ENCODE measurements at places on chromosomes 11 and 22. TPM values are rescaled to one million over a fixed set of nuclear protein-coding genes. Genes with fewer than 3 reads are reported as not detected.

SLC16A8 gene
- total RNA-seq = 0.75 TPM

DNA sequence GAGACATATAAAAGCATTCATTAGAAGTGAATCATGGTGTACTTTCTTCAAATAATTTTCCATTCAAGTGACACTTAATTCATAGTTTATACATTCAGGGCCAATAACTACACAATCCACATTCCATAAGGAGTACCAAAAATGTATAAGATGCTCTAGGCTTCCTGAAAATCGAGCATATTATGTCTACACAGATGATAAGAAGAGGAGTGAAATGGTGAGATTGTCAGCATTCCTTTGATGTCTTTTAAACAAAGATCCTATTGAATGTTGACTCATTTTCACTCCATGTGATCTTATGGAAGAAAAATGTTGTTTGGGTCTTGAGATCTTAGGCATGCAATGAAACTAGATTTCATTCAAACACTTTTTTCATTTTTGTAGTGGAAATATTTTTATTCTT is 843.2 kb downstream of the KCNA4 start:
- no peak for DNase-seq

DNA sequence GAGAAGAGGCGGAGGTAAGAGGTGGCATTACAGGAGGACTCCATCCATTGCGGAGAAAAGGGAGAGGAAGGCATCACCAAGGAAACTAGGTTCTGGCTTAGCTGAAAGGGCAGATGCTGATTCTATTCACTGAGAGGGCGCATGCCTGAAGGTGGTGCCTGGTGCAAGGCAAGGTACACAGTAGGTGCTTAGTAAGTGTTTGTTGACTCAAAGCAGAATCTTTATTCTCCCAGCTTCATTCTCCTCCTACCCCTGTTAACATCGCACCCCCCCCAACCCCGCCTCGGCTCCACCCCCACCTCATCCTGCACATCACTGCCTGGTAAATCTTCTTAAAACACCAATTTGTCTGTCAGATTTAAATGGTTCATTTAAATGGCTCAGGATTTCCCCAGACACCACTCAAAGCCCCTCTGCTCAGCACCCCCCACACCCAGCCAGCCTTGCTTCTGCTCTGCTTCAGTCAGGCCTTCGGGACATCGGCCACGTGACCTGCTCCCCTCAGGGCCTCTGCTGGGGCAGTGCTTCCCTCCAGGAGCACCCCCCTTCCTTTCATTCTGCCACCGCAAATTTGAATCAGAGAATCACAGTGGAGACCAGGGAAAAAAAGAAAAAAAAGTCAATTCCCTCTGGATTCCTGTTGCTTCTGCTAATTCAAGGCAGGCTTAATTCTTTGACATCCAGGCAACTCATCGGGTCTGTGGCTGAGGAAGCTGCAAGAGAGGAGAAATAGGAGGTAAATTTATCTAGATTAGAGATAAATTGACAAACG is 17.8 kb upstream of the RCN1 start:
- no peak for DNase-seq

DNA sequence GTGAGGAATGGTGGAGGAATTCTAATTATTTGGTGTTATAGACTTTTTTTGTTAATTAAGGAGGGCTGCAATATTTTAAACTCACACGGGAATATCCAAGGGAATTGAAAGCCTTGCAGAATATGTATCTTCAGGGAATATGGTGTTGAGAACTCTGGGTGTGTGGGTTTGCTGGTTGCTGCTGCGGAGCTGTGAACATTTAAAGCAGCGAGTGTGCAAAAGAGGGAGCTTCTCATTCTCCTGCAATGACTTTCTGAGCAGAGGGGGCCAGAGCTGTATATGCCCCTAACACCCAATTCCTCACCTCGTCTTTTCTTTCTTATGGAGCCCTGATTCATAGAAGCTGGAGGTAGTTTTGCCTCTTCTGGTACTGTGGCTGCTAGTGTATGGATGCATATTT is 217.7 kb downstream of the HIPK3 start:
- no peak for DNase-seq

GRCh38 chr11:114553642-114554041 is 6.0 kb downstream of the NXPE1 start:
- DNase-seq = no peak

KRTAP5-11 gene
- not detected for total RNA-seq

GRCh38 chr22:29310065-29310862 is 3.8 kb downstream of the GAS2L1 start:
- no peak for DNase-seq

- DNase-seq = no peak
These were observed 424 bp upstream of the ADORA2A start for GRCh38 chr22:24426851-24427499.

DNA sequence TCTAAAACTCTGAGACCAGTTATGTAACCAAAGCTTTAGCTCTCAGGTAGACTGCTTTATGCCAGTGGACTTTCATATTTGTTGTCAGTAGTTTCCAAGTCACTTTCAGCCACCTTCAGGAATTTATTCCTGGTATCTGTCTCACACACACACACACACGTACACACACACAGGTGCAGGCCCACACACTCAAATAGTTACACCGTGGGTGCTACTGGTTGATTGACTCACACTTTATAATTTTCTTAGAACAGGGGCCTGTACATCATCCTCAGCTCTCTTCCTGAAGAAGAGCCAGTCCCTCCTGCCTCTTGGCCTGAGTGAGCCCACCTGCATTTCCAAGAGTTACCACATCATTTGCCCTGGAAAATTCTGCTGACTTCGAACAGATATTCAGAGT is 555.2 kb downstream of the SOX6 start:
- DNase-seq = no peak

DNA sequence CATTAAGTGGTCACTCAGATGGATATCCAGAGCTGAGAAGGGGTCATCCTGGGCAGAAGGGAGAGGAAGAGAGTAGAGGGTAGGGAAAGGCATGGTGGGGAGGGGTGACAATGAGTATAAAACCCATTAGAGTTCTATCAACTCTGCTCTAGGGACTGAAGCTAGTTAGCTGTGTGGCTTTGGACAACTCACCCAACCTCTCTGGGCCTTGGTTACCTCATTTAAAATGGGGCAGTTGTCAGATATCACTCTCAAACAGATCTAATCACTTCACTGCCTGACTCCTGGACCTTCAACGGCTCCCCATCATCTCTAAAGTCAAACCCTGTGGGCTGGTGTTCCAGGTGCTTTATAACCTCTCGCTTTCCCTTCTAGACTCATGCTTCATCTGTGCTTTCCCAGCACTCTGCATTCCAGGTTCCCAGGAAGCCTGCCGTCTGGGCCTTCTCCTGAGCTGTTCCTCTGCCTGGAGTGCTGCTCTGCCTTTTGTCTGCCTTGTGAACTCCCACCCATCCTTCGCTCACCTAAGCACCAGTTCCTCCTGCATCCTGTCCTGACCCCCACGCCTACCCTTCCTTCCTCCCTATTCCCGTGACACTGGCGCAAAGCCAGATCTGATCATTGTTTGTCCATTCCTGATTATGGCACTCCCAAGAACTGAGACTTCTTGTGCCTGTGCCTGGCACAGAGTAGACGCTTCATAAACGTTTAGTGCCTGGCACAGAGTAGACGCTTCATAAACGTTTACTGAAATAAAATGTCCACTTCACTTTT is 22.3 kb upstream of the KCNJ11 start:
- DNase-seq = no peak

DNA sequence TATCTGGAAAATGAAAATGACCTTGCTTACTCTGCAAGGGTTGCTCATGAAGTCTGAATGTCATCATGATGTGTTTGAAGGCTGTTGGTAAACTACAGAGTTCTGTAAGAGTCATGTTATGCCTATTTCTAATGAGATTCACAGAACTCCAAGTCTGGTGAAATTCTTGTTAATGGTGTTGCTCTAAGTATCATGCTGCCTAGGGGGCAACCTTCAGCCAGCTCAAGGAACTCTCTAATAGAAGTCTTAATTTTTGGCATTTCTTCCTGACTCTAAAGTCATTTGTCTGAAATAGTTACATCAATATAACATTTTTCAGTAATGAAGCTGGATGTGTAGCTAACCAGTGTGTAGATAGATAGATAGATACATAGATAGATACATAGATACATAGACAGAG is 302.8 kb downstream of the FAT3 start:
- no peak for DNase-seq

LIMK2 gene
- total RNA-seq = 82.2 TPM

OR5L2 gene
- total RNA-seq = not detected

DNA sequence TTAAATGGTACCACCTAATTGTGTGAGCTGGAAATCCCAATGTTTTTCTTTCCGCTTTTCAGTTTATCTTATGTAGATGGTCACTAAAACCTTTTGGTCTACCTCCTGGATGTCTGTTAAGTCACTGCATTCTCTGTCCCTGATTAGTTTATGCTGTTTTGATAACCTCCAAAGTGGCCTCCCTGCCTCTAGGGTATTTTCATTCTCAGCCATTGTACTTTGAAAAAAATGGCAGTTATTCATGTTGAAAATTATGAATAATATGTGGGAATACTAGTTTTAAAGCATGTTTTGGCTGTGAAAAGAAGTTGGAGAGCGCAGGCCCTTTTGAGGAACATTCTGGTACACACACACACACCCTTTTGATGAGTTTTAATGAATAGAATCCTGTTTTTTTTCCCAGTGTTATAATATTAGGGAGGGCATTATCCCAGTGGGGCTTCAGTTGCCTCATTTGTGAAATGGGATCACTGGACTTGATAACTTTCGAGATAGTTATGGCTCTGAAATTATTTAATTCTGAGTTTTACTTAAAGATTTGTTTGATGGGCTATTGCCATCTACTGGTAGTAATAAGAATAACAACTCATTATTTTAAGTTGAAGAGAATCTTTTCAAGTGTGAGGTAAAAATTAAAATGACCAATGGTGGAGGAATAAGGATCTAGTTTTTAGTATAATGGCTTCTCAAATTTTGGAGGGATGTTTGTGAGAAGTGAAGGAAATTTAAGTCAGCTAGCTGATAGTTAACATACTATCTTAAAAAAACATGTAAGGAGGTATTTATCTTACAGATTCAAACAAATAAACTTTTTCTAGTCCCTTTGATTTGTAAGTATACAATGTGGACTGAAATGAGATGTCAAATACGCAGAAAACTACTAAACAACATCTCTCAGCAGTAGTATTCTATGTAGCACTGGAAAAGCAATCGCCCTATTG is 3.9 kb downstream of the FDX1 start:
- DNase-seq = no peak

MYOD1 gene
- total RNA-seq = 0.48 TPM

DNA sequence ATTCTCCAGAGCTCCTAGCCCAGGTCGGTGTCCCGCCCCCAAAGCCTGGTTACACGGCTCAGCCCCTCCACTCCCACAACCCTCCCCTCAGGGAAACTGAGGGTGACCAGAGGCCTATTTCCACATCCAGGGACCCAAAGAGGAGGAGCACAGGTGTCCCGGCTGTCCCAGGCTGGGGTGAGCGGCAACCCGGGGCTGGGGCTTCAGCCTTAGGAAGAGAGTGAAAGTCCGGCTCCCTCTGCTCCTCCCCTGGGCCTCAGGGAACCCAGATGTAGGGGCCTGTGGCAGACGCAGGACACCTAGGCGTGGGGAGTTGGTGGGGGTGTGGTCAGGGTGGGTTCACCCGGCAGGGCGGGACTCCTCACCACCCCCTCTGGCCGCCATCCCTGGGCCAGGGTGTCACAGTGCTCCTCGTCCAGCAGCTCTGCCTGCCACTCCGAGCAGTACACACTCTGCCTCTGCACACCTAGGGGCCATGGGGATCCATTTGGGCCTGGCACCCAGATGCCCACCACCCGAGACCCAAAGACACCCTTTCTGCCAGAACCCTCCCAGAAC is 63.1 kb downstream of the ARFGAP3 start:
- DNase-seq = no peak
